ENCODE measurements at places on chromosomes 13 and 19.

- DNase-seq = no peak
Observed at GRCh38 chr13:34172048-34172447, 354.1 kb downstream of the RFC3 start.

GRCh38 chr13:97858161-97858560 is 95.3 kb upstream of the IPO5 start:
- no peak for DNase-seq

GRCh38 chr19:39078436-39079200 is 5.5 kb upstream of the ACP7 start:
- DNase-seq = no peak

- DNase-seq = no peak
Observed at GRCh38 chr13:44158881-44159632, 214.6 kb upstream of the SERP2 start.

DNA sequence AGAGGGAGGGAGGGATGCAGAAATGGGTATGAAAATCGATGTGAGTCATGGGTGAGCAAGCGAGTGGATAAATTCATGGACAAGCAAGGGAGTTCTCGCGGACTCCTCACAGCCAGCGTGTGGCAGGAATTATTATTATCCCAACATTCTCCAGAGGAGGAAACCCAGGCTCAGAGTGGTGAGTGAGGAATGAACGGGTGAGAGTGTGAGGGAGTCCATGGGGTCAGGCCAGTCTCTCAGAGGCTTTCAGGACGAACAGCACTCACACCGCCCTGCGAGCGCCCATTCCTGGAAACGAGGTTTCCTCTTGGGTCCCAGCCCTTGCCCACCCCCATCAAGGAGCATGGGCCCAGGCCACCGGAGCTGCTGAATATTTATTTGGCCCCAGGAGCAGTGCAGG is 6.3 kb upstream of the DNAAF3 start:
- no peak for DNase-seq

GRCh38 chr19:3753631-3754410 is 7.7 kb downstream of the APBA3 start:
- DNase-seq = no peak

DNA sequence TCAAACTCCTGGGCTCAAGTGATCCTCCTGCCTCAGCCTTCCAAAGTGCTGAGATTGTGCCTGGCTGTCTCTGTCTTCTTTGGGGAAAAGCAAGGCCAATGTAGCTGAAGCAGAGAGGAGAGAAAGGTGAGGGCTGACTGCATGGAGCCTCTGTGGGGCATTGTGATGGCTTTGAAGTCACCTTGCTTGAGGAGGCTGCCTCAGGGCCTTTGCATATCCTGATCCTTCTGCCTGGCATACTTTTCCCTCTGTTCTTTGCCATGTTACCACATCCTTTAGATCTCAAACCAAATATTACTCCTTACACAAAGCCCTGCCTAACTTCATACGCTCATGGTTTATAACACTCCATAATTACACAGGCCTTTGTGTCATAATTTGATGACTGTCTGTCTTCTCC is 9.4 kb upstream of the PPP5C start:
- DNase-seq = no peak

DNA sequence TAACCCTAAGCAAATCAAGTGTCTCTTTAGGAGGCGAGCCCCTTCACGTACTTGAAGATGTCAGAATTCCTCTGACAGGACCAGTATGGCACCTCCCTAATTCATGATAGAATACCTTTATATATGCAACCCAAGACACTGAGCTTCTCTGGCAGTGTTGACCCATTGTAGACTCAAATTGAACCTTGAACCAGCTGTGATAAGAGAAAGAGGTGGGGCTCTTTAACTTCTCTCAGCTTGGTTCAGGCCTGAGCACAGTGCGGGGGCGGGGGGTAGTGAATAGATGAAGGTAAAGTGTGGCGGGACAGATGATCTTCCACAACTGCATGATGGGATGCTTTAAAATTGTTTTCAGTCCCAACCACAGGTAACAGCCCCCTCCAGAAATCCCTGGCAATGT is 12.1 kb downstream of the MBNL2 start:
- no peak for DNase-seq

DNA sequence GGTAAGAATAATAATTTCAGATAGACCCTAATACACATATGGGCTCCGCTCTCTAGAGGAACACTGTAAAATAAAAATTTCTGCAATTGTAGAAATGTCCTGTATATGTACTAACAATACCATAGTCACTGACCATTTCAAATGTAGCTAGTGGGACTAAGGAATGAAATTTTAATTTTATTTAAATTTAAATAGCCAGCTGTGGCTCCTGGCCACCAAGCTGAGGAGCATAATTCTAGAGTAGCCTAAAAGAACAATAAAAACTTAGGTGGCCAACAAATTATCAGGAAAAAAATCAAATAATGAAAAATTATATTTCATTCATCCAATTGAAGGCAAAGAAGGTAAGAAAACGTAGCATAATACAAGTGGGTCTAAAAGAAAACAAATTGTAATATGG is 240.9 kb upstream of the MIR17HG start:
- DNase-seq = no peak

- DNase-seq = no peak
Observed at GRCh38 chr13:65943708-65944107, 1286.4 kb downstream of the PCDH9 start.

GRCh38 chr19:56476651-56477428 is at the start of gene ZNF667:
ZNF667 (minus strand) TSS chr19:56477345; CDS start chr19:56462370, 14,975 bp downstream.
- DNase-seq = no peak

DNA sequence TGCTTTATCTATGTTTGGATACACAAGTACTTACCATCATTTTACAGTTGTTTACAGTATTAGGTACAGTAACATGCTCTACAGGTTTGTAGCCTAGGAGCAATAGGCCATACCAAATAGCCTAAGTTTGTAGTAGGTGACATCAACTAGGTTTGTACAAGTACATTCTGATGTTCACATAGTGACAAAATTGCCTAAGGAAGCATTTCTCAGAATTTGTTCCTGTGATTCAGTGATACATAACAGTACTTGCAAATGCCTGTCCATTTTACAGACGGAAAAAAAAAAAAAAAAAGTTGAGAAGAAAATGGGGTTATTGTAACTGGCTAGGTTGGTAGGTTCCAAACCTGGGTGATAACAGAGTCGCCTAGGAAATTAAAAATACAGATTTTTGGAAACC is 13.6 kb downstream of the UFM1 start:
- DNase-seq = no peak

- DNase-seq = no peak
Observed at GRCh38 chr19:33712268-33712667, 84.4 kb upstream of the KCTD15 start.

- DNase-seq = no peak
Observed at GRCh38 chr13:44763615-44764301, 187.6 kb upstream of the TSC22D1 start.

DNA sequence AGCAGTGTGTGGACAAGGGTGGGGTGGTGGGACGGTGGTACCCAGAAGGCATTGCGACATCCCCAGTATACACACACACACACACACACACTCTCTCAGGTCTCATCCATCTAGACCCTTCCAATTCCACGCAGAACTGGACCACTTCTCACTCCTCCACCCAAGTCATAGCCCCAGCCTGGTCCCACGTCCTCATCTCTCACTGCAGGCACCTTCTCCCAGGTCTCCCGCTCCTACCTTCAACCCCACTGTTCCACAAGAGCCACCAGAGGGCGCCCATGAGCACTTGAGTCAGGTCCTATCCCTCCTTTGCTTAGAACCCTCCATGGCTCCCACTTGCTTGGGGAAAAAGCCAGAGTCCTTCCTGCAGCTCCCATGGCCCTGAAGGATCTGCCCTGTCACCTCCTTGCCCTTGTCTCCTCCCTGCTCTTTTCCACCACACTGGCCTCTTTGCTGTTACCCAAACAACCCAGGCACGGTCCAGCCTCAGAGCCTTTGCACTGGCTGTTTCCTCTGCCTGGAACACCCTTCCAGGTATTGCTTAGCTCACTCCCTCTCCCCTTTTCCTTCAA is 62.6 kb downstream of the IER2 start:
- DNase-seq = no peak

- DNase-seq = no peak
Observed at GRCh38 chr13:32471187-32471922, 43.4 kb upstream of the N4BP2L1 start.

DNA sequence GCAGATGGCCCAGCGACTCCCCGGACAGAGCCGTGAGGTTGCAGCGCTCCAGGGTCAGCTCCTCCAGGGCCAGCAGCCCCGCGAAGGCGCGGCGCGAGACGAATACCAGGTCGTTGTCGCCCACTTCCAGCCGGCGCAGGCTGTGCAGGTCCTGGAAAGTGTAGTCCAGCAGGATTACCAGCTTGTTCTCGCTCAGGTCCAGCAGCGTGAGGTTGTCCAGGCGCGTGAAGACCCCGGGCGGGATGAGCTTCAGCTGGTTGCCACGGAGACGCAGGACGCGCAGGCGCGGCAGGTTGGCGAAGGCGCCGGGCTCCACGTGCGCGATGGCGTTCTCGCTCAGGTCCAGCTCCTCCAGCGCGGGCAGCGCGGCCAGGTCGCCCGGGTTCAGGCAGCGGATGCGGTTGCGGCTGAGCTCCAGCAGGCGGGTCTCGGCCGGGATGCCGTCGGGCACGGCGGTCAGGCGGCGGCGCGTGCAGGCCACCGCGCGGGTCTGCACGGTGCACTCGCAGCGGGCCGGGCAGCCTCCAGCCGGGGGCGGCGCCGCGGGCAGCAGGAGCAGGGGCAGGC is 9.3 kb upstream of the PEAK3 start:
- DNase-seq = no peak

GRCh38 chr19:17821190-17821589 is at the start of gene INSL3:
INSL3 (minus strand) TSS chr19:17821519; CDS start chr19:17821506, 13 bp downstream.
- DNase-seq = no peak

- DNase-seq = no peak
Observed at GRCh38 chr13:113753171-113753570, 5.9 kb upstream of the TMEM255B start.

GRCh38 chr13:92842145-92842544 is 384.5 kb upstream of the GPC6 start:
- no peak for DNase-seq

GRCh38 chr19:43612374-43612773 is 486 bp downstream of the SRRM5 start:
- no peak for DNase-seq

GRCh38 chr13:29464105-29464679 is 131.3 kb downstream of the SLC7A1 start:
- no peak for DNase-seq

Measured in cortex of kidney (tissue), 1 donor.